Activated gamma-delta T cell treated with Interleukin-2 at 50 U/mL for 16 hours (primary cell): ENCODE measurements at places on chromosomes 16 and 17.

DNA sequence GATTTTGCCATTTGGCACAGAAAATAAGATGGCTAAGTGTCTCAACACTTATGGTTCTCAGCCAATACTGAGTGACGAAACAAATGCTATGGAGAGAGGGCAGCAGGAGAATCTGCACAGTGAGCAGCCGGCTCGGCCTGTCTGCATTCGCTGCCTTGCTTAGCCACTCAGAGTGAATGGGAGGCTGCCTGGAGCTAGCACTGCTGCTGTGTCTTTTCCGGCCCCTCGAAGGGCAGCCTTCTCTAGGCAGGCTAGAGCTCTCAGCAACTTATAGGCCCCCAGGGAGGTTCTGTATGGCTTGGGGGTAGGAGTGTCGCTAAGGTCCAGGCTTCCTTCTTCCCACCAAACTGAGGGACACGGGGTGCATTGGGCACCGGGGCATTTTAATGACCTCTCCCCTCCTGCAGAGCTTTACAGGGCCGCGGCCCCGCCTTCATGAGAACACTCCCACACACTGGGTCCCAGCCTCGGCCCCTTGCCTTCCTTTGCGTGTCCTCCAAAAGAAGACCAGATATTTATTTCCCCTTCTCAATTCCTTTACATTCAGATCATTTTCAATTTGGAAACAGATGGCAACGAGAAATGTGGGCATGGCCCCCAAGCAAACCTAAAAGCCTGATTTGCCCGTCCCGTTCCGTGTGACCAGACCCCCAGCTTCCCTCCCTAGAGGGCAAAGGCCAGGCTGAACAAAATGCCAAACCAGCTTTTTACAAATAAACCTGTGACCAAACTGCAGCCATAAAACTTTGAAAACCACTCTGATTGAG, 670.9 kb downstream of the TOX3 start:
- no peak for DNase-seq

DNA sequence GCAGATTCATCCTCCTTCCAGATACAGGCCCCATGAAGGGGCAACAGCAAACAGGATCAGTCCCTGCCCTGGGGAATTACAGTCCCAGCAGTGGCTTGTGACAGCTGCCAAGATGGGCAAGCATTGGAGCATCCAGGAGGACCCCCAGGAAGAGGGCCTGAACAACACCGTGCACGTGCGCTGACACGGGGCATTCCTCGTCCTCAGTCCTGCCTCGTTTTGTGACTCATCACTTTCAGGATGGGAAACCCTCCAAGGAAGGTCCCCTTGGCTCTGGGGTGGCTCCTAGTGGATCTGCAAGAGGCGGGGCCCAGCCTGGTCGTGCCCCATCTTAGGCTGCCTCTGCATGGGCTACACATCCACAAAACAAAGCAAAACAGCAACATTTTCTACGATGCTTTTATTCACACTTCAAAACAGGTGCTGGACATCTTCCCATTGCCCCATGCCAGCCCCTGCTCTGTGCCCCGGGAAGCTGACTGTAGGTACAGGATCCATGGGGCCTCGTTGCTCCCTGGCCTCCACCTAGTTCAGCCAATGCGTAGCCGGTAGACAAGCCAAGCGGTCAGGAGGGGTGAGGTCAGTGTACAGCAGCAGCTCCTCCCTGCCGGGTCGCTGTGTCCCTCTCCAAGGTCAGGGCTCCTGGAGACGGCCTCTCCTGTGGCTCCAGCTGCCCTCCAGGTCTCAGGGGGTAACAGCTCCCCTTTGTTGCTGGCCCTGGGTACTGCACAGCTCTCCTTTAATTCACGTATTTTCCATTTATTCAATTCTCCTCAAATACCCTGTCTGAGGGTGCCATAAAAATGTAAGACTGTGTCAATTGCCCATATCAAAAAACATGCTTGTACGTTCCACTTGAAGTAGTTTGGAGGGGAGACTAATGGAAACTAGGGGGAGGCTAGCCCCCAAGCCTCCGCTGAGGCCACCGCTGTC, 32.2 kb downstream of the ACTG1 start:
- DNase-seq, result no peak

- no peak for DNase-seq
Observed at GRCh38 chr17:8324132-8324531, 14.1 kb downstream of the ARHGEF15 start.

GRCh38 chr17:21365016-21365415, 11.1 kb upstream of the KCNJ12 start:
- no peak for DNase-seq

DNA sequence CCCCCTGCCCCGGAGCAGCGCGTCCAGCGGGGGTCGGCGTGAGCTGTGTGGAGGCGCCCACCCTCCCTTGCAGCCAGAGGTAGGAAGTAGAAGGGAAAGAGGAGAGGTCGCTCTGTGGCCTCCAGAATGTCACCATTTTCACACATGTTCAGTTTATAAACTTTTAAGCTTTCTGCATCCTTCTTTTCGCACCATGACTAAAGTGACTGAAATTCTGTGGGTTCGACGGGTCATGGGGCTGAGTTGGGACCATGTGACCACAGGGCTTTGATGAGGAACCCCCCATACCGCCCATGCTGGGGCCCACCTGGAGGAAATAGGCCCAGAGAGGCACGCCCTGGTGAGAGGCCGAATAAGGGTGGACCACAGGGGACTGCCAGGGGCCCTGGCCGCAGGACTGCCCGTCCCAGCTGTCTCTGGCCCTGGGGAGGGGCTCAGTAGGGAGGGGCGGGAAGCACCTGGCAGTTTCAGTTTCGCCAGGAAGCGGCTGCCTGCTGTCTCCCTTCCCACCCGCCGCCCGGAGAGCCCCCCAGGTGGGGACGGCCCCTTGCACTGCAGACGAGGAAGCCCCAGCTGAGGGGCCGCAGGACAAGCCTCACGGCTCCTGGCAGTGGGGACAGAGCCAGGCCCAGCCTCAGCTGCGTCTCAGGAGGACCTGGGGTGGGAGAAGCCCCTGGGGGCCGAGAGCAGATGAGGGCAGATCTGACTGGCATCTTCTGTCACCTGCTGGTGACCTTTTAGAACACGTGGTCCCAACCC, 9.0 kb downstream of the CBFA2T3 start:
- DNase-seq, result no peak

DNA sequence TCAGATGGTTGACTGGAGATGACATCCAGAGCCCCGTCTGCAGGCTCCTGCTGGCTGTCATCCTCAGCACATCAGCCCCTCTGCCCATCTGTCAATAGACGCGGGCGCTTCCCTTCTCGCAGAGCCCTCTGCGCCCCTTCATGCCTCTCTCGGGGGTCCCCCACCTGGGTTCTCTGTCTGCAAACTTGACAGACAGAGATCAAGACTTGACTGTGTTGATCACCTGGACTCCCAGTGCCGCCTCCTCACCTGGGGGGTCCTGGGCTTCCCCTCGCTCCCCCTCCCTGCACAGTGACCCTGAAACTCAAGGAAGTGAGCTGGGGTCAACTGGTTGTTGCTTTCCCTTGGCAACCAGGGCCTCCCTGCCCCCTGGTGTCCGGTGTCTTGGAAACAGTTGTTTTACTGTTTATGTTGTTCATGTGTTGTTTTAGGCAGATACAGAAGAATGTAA, 31.9 kb downstream of the RNF213 start:
- no peak for DNase-seq
